ENCODE measurements at places on chromosomes 3 and 15. TPM values are rescaled to one million over a fixed set of nuclear protein-coding genes. Genes with fewer than 3 reads are reported as not detected.

AHSG gene
- 0.06 TPM for polyA plus RNA-seq

ZNF620 gene
- polyA plus RNA-seq, result 0.52 TPM

GOLGA8Q gene
- 0.28 TPM for polyA plus RNA-seq

AZI2 gene
- 29.0 TPM for polyA plus RNA-seq

LMAN1L gene
- polyA plus RNA-seq, result 0.61 TPM

SLC38A3 gene
- 0.08 TPM for polyA plus RNA-seq
